Activated naive CD4-positive, alpha-beta T cell treated with anti-CD3 and anti-CD28 coated beads for 36 hours (primary cell): ENCODE measurements at places on chromosomes 1 and 21.

- no peak for DNase-seq
Measured at GRCh38 chr1:116971258-116971860, 30.2 kb upstream of the CD101 start.

DNA sequence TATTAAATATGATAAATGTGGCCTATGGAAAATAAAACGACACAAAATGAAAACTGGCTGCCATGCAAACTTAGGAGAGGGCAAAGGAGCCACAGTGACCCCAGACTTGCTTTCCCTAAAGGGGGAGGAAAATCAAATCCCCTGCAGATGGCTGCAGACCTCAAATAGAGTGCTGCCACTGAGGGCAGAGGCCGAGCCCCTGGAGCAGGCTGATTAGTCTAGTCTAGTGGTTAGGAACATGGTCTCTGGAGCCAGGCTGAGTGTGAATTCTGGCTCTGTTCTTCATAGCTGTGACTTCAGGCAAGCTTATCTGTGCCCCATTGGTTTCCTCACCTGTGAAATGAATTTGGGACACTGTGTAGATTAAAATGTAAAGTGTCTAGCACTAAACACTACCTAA, 60.8 kb downstream of the ITPKB start:
- no peak for DNase-seq

GRCh38 chr1:162021124-162021523, 2.5 kb downstream of the OLFML2B start:
- DNase-seq: no peak

GRCh38 chr1:209398313-209398991, 185.1 kb upstream of the CAMK1G start:
- peak; percentile 12 for DNase-seq

GRCh38 chr21:30340714-30341573, 3.5 kb upstream of the KRTAP27-1 start:
- DNase-seq: peak; percentile 48

GRCh38 chr21:44441581-44442265, 13.6 kb upstream of the LRRC3 start:
- no peak for DNase-seq

DNA sequence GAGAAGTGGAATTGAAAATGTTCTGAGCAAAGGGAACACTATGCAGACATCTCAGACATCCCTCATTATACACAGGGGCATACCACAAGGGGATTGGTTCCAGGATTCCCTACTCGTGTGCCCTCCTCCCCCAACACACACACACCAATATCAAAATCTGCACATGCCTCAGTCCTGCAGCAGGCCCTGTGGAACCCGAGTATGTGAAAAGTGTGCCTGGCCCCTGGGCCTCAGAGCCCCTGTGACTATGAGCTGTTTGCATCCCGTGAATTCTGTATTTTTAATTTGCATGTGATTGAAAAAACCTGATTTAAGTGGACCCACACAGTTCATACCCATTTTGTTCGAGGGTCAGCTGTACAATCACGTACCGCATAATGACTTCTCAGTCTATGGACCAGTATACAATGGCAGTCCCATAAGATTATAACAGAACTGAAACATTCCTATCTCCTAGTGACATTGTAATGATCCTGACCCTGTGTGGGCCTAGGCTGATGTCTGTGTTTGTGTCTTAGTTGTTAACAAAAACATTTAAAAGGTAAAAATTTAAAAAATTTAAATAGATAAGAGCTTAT, 11.3 kb downstream of the POU2F1 start:
- no peak for DNase-seq

DNA sequence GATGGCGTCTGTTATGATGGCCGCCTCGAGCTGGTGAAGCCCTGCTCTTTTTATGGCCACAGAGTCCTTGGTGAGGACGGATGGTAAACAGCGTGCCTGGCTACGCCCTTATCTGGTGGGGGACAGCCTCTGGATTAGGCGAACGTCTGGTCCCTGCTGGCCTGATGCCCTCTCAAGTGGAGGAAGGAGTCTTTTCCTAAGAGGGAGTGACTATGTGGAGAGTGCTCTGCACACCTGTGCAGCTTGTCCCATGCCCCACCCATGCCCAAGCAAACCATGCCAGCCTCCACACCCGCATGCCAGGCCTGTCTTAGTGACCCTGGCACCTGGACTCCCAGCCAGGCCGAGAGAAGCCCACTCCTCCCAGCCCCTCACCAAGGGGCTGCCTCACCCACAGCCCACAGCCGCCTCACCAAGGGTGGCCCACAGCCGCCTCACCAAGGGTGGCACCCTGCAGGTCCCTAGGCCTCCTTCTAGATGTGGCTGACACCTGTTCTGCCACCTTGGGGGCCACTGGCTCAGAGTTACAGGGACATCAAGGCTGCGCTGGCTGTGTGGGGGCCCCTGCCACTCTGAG, 40.2 kb downstream of the WNT9A start:
- no peak for DNase-seq

- DNase-seq: no peak
Measured at GRCh38 chr1:79293611-79294010, 287.1 kb upstream of the ADGRL4 start.

DNA sequence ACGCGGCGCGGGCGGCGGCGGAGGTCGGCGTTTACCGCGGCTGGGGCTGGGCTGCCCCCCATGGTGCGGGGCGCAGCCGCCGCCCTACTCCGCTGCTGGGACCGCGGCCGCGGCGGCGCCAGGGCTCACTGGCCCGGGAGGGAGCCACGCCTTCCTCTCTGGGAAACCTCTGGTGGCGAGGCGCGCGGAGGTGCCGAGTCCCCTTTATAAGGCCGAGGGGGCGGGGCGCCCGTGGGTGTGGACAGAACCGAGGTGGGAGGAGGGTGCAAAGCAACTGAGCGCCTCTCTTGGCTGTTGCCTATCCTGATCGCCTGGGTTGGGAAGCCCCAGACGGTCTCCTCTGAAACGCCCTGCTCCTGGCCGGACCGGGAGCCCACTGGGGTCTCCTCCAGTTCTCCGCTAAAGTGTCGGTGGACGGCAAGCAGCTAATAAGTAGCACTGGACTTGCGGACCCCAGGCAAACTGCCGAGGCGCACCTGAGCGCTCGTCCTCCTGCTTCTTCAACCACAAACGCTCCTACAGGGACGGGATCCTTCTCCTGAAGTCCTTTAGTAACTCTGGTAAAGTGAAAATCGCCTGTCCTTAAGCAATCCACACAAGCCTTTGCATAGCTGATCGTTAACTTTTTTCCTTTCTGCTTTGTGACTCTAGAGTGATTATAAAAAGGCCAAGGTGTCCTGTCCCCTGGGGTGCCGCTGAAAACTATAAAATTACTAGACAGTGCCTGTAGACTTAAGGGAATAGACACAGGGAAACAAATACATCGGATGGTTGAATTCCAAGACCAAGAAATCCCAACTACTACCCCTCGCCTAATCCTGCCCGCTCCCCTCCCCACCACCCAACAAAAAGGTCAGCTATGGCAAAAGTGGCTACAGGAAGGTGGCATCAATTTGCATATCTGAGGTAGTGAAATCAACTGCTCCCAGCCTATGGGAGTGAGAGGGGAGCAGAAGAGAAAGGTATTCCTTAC, at the start of gene PTGER3:
Gene PTGER3 (minus strand): TSS at position 182 of the 973 bp plus-strand sequence. CDS start 239 bp downstream, outside the sequence.
- peak; percentile 45 for DNase-seq

- DNase-seq: no peak
Measured at GRCh38 chr1:55474168-55474786, 259.1 kb upstream of the USP24 start.

- DNase-seq: no peak
Measured at GRCh38 chr1:229170778-229171505, 100.0 kb upstream of the RAB4A start.

- DNase-seq: no peak
Measured at GRCh38 chr1:36177589-36178431, 21.9 kb downstream of the MAP7D1 start.

- DNase-seq: no peak
Measured at GRCh38 chr1:2271841-2272655, 43.9 kb downstream of the SKI start.

GRCh38 chr1:16267690-16268180, 30.8 kb upstream of the CPLANE2 start:
- DNase-seq: no peak

DNA sequence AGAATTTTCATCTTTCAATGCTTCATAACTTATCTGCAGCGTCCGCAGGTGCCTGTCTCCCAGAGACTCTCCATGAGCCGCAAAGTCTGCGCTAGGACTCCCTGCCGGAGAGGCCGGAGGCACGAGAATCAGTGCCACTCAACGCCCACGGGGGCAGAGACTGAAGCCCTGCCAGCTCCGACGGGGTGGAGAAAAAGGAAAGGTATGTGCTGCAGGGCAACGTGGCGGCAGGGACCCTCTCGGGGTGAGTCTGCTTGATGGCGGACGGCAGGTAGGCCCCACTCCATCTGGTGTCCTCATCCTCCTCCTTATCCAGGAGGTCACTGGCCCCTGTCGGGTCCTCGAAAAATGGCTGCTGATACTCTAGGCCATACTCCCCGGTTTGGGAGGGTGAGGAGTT, 21.9 kb upstream of the MRPS14 start:
- no peak for DNase-seq

GRCh38 chr1:145545055-145545454, 62.7 kb upstream of the GPR89A start:
- DNase-seq: no peak

- DNase-seq: no peak
Measured at GRCh38 chr1:52424813-52425212, 20.4 kb downstream of the PRPF38A start.
